Fibroblast of the aortic adventitia (primary cell): ENCODE measurements at places on chromosomes 2 and 18. TPM values are rescaled to one million over a fixed set of nuclear protein-coding genes. Genes with fewer than 3 reads are reported as not detected.
A peak's percentile ranks its signal among the peaks of the same experiment; 100 is the strongest.

DNA sequence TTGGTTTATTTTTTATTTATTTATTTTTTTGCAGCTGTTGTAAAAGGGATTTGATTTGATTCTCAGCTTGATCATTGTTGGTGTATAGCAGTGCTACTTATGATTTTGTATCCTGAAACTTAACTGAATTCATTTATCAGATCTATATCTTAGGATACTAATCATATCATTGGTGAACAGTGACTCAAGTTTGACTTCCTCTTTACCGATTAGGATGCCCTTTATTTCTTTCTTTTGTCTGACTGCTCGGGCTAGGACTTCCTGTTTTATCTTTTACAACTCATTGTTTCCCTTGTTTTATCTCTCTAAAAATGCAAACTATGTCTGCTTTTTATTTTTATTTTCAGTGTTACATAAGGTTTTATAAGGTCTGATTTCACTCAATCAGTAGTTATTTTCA is 23.6 kb downstream of the SP100 start:
- DNase-seq, result peak; percentile 58

GRCh38 chr2:41169744-41170143 is 717.9 kb upstream of the SLC8A1 start:
- DNase-seq, result no peak

GRCh38 chr2:32990556-32990955 is 43.8 kb downstream of the LTBP1 start:
- DNase-seq, result no peak

- DNase-seq, result peak; percentile 16
These were observed 69.8 kb upstream of the TANK start for GRCh38 chr2:161090411-161090810.

DNA sequence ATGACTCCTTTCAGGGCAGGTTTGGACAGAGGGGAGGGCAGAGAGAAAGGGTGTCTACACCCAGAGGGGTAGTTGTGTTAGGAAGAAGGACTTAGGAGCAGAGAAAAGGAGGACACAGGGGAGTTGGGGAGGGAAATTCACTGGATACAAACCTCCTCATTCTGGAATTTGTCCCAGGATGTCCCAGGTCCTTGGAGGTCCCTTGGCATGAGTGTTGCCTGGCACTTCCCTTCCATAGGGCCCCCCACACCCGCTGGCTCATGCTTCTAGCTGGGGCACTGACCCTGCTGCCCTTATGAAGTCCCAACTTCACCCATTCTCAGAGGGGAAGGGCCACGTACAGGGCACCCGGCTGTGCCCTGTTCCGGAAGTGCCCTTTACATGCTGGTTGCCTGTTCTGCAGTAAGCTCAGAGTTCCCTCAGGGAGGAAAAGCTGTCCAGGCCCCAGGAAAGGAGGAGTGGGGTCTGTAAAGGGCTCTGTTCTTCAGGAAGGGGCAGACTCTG is 93.6 kb upstream of the SMAD2 start:
- DNase-seq, result no peak

DNA sequence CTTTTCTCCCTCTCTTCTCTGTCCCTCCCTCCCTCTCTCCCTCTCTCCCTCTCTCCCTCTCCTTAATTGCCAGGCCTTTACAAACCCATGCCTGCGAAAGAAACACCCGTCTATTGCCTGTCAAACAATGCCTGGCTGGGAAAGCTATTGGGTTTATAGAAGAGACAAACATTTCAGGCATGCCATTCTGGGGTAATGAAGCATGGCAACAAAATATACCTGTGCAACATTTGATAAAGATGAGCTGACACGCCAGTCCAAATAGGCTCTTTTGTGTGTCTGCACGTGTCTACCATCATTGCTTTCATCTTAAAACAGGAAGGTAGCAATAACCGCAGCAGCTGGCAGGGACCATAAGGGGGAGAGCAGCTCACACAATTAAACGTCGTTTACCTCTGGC is 282.1 kb downstream of the ZNF516 start:
- no peak for DNase-seq

GRCh38 chr2:68272246-68272994 is 20.1 kb upstream of the PPP3R1 start:
- no peak for DNase-seq

DNA sequence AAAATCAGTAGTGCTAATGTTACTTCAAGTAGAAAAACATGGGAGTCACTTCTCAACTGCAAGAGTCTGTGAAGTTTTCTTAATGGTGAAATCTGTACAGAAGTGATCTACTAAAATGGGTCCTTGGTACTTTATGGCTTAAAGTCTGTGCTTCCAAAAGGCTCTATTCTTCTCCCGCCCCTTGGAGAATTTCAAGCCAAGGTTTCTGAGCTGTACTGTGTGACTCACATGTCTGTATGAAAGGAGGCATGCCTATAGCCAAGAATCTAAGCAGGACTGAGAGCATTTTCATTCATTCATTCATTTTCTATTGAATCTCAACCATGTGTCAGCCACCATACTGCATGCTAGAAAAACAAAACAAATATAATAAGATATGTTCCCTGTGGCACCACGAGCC is 19.8 kb upstream of the DDX18 start:
- peak; percentile 40 for DNase-seq

DNA sequence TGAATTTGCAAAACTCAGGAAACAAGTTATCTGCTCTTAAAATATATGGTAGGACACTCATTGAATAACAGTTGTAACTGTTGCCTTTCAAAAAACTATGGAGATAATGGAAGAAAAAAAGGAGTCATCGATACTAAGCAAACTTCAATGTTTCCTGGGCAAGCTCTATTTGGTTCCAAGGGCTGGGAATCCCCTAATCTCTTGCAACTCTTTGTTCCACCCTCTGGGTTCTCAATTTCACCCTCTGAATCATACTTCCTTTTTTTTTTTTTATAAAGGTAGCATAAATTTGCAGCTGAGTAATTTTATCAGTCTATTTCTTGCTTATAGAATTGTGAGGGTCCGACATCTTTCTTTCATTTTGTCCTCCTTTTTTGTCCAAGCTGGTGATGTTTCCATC is 36.7 kb downstream of the SLC9A4 start:
- peak; percentile 56 for DNase-seq

DNA sequence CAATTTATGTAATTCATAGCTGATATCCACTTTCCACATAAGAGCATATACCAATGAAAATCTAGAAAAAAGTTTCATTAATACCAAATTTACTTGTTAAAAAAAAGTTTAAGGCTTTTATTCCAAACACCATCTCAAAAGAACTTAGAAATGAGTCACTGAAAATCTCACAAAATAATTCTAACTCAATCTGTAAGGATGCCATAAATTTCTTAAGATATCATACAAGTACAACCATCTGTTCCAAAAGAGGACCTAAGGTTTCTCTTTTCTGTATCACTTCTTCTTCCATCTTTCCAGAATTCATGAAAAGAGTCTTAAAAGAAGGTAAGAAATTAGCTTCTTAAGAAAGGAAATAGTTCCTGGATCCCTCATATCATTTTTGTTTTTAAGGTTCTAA is 60.4 kb downstream of the TRIP12 start:
- peak; percentile 39 for DNase-seq

DNA sequence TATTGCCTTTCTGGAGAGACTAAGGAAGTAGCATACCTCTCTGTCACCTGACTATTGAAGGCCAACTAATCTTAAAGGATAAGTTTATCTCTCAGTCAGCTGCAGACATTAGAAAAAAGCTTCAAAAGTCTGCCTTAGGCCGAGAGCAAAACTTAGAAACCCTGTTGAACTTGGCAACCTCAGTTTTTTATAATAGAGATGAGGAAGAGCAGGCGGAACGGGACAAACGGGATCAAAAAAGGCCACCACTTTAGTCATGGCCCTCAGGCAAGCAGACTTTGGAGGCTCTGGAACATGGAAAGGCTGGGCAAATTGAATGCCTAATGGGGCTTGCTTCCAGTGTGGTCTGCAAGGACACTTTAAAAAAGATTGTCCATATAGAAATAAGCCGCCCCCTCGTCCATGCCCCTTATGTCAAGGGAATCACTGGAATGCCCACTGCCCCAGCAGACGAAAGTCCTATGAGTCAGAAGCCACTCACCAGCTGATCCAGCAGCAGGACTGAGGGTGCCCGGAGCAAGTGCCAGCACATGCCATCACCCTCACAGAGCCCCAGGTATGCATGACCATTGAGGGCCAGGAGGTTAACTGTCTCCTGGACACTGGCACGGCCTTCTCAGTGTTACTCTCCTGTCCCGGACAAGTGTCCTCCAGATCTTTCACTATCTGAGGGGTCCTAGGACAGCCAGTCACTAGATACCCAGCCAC is 61.5 kb upstream of the FAM98A start:
- no peak for DNase-seq

DNA sequence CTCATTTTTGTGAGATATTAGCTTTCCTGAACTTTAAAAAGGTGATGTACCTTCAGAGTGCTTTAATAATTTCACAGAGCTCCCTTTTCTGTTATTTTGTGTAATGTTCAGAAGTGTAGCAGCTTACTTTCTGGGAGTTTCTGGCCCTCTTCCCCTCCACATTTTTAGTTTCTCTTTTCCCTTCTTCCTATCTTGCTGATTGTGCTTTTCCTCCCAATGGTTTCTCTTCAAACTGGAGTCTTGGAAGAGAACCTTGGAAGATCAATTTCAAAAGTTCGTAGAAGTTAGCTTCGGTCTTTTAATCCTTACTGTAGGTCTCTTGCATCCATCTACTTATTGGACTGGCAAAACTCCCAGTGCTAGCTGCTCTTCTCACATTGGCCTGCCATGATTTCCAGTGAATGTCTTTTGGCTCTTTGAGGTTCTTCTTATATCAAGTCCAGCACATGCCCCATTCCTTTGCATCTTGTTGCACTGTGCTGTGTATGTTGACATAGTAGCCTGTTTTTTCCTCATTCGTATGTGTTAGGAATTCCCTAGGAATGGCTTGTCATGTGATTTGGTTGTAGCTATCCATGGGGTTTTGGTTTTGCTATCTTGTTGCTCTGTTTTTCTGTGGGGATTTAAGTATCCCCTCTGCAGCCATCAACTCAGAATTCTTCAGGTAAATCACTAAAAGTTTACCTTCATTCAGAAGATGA is 7.8 kb downstream of the CCNT2 start:
- peak; percentile 27 for DNase-seq

GRCh38 chr18:39561126-39561525 is 1995.5 kb upstream of the CELF4 start:
- no peak for DNase-seq

GRCh38 chr2:207088839-207089238 is 76.9 kb downstream of the KLF7 start:
- DNase-seq, result no peak

DNA sequence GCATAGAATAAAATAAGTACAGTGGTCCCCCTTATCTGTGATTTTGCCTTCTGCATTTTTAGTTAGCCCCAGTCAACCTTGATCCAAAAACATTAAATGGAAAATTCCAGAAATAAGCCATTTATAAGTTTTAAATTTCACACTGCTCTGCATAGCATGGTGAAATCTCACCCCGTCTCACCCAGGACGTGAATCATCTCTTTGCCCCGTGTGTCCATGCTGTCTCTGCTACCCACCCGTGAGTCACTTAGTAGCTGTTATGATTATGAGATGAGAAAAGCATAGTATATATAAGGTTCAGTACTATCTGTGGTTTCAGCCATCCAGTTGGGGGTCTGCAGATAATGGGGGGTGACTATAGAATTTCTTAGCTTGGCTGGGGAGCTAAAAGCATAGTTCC is 67.3 kb downstream of the RHBDD1 start:
- DNase-seq, result peak; percentile 66

- peak; percentile 92 for DNase-seq
These were observed 195.7 kb upstream of the SESTD1 start for GRCh38 chr2:179460181-179460929.

DNA sequence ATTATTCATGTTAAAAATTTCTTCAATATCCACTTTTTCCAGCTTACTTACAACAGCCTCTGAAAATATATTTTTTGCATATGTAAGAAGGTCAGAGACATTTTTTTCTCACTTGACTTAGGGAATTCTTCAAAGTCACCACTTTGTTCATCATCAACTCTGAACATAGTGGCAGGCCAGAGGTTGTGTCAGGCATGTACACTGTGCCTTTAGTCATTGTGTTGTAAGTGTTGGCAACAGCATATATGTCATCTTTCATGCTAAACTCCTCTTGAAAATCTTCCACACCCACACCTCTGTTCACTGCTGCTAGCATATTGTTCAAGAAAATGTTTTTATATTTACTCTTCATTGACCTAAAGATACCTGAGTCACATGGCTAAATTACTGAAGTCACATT is 52.2 kb upstream of the ACVR1 start:
- no peak for DNase-seq

GRCh38 chr2:119683713-119684443 is 4.9 kb downstream of the TMEM177 start:
- DNase-seq, result no peak

Gene IL36RN
- not detected in 2 replicates for total RNA-seq

Gene NEU2
- not detected in 2 replicates for total RNA-seq

Gene CACNB4
- total RNA-seq, result 4.8 and 7.5 TPM in 2 replicates

Gene DLGAP1
- total RNA-seq, result 0.90 and 1.4 TPM in 2 replicates

Gene MROH2A
- total RNA-seq, result under 0.01 TPM in 1 of 2 replicates, not detected in the other

Gene CRYGD
- not detected in 2 replicates for total RNA-seq

Gene FEV
- not detected in 2 replicates for total RNA-seq

Gene ACP1
- 62.1 and 88.3 TPM in 2 replicates for total RNA-seq

Gene UGT1A4
- total RNA-seq, result not detected in 2 replicates

Gene SP5
- not detected in 2 replicates for total RNA-seq
